ENCODE measurements at places on chromosomes 11 and 22.

GRCh38 chr11:57205041-57205641, 23.4 kb downstream of the LRRC55 start:
- no peak for DNase-seq

GRCh38 chr11:115709297-115709696, 205.1 kb upstream of the CADM1 start:
- DNase-seq = no peak

DNA sequence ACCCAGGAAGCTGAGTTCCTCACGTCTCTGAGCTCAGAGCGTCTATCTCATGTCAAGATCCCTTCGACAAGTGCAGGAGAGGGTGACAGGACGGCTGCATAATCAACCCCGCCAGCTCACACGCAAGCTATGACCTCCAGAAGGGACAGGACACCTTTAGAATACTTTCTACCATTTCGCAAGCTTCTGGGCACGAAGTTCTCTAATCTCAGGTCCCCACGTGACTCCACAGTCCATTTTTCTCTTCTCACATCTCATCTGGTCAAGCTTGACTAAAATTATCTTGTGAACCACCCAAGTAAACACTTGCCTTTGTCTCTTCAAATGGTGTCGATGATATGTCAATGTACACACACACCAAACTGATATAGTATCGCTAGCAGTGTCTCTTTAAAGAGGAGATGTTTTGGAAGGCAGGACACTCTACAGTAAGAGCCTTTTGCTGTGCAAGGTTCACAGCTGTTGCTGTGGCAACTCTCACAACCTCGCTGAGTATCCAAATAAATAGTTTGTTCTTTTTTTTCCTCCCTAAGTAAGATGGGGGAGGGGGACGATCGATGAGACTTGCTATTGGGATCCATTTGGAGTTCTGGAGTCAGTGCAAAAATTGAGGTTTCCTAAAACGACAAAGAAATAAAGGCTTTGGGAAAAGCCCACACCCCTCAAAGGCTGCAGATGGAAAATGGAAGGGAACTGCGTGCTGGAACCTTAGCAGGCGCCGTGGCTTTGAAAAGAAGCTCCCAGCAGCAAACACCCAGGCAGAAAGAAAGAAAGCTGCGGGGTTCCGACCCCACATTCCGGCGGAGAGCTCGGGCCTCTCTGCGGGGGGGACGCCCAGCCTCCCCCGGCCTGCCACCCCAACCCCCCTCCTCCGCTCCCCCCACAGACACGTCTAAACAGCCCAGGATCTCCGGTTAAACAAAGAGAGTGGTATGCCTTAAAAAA, 215.4 kb upstream of the UBASH3B start:
- peak; percentile 10 for DNase-seq

GRCh38 chr11:57598831-57599155, 1.3 kb downstream of the SERPING1 start:
- no peak for DNase-seq

GRCh38 chr11:112499153-112499880, 238.7 kb upstream of the PLET1 start:
- no peak for DNase-seq

DNA sequence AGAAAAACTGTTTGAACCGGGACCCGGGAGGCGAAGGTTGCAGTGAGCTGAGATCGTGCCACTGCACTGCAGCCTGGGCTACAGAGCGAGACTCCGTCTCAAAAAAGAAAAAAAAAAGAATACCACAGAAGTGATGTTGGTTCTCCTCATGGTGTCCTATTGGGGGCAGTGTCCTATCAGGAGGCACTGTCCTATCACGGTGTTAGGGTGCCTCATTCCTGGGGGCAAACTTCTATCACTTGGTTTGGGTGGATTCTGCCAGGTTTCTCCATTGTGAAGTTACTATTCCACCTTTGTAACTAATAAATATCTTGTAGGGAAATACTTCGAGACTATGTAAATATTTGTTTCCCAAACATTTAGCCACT, 19.6 kb downstream of the PRR14L start:
- no peak for DNase-seq

DNA sequence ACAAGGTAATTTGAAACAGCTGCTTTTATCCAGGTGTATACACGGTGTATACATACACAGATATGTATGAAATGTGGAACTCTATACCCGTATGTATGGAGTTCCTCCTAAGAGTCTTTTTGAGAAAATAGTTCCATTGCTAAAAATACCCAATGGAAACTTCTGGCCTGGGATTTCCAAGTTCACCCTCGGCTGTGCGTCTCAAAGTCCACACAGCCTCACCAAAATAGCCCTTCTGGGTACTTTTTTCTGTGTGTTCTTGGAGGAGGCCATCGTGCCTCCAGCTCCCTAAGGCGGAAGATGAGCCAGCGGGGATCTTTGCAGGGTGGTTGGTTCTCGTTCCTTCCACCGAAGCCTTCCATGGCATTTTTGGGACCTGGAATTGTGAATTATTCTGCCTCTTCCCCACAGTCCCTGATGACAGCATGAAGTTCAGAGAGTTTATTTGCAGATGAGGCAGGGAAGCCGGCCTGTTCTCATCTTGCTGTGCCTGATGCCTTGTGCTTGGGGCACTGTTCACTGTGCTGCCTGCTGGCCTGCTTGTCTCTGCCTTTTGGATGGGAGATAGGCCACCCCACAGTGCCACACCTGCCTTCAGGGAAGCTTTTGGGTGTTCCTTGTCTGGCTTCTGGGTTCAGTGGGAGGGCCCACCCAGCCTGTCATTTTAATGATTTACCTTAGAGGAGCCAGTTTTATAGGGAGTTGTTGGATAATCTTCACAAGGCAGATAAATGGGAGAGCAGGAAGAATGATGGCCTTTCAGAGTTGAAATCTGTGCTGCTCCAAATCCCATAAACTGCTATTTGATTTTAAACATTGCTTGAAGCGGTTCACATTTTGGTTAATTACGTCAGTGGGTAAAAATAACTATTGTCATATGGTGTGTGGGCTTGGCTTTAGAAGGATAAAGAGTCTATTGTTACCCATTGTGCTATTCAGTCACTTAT, 112.7 kb upstream of the OR4B1 start:
- DNase-seq = no peak

GRCh38 chr11:99513368-99513767, 492.6 kb downstream of the CNTN5 start:
- DNase-seq = no peak

DNA sequence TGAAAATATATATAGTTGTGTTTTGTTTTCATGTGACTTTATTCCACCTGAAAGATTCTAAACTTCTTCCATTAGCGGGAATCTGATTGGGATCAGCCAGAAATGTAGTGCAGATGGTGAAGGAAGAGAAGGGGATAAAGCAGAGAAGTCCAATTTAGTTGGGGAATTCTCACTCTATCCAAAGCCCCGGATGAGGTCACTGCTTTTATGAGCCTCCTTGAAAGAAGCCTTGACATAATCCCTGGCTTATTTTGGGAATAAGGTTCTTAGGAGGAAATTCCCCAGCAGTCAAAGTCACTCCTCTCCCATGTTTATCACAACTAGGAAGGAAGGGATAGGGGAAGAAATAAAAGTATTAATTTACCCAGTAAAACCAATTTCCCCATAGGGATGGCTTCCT, 41.1 kb downstream of the OSBP start:
- no peak for DNase-seq

- DNase-seq = no peak
These were observed 13.5 kb downstream of the PHRF1 start for GRCh38 chr11:589798-590197.

GRCh38 chr11:69468911-69469885, 12.3 kb upstream of the LINC01488 start:
- no peak for DNase-seq

DNA sequence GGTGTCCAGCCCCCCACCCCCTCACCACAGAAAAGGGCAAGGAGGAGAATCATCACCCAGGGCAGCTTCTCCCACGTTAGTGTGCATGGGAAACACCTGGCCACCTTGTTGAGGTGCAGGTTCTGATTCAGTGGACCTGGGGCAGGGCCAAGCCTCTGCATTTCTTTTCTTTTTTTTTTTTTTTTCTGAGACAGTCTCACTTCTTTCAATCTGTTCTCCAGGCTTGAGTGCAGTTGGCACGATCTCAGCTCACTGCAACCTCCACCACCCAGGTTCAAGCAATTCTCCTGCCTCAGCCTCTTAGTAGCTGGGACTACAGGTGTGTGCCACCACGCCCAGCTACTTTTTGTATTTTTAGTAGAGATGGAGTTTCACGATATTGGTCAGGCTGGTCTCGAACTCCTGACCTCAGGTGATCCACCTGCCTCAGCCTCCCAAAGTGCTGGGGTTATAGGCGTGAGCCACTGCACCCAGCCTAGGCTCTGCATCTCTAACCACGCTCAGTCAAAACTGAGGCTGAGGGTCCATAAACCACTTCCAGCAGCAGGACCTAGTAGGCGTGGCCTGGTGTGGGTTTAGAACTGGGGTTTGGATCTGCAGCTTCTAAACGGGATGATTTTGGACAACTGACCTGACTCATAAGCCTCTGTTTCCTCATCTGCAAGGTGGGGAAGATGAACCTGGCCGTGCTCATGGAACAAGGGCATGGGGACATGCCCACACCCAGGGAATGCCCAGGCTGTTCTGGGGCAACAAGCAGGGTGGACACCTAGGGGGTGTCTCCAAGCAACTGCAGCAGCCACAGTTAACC, 734 bp downstream of the ZP1 start:
- DNase-seq = no peak

GRCh38 chr11:100576718-100577021, 110.4 kb upstream of the ARHGAP42 start:
- no peak for DNase-seq

- DNase-seq = no peak
These were observed 86.6 kb downstream of the RTL6 start for GRCh38 chr22:44411226-44412135.

DNA sequence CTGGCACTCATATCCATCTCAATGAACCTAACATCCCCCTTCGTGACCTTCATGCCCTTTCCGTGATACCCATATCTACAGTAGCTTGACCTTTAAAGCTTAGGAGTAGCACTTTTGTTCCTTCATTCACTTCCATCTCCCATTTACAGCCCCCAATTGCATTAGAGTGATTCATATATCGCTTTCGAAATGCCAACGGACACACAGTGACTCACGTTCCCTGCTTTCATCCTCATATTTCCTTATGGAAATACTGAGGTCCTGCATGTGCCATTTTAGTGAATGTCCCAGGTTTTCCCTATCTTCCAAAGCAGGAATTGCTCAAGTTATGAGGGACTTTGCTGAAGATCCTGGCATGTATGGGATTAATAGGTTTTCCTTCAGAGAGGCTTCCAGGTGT, 44.3 kb upstream of the CEP126 start:
- no peak for DNase-seq

GRCh38 chr22:18022876-18023275, 1.5 kb downstream of the MICAL3 start:
- no peak for DNase-seq

- no peak for DNase-seq
These were observed 7.3 kb downstream of the RHOG start for GRCh38 chr11:3833449-3833848.

DNA sequence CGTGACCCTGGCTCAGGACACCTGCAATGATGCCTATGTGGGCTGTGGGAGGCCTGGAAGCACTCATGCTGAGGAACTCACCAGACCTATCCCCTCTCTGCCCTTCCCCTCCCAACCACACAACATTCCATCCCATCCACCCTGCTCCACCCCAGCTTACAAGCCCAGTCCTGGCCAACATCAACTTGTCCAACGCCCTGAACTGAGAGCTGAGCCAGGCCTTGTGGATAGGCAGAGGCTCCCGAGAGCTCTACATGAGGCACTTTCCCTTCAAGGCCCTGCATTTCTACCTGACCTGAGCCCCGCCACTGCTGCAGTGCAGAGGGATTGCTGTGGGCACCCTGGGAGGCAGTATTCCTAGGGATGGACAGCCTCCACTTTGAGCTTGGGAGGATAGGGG, 112.4 kb downstream of the PDE2A start:
- no peak for DNase-seq

- no peak for DNase-seq
These were observed 11.3 kb upstream of the RHOD start for GRCh38 chr11:67045314-67045713.

GRCh38 chr11:66868726-66869566, 12.1 kb downstream of the LRFN4 start:
- DNase-seq = peak; percentile 100

DNA sequence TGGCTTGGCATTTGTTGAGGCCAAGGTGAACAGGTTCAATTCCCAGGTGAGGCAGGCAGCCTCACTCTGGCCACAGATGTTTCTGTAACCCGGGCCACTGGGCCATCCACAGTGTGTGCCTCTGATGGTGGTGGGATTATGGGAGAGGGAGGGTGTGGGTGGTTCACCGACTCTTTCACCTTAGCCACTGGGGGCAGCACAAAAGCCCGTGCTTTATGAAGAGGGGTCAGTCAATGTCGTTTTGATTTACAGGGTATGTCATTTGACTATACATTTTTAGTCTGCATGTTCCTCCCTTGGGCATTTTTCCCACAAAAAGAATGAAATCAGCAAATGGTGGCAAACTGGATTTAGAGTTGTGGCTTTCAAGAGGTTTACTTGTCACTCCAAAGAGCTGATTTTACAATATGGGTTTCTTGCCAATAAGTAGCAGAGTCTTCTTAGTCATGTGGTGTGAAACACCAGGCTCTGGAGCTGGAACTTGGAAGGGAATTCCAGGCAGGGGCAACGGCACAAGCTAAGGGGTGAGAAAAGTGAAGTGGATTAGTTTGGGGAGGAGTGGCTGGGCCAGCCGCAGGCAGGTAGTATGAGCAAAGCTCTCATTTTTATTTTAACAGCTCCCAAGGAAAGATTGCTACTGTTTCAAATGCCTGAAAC, 217.8 kb upstream of the ZBED5 start:
- no peak for DNase-seq

GRCh38 chr11:67299471-67300191, 3.7 kb upstream of the SSH3 start:
- DNase-seq = no peak

- DNase-seq = no peak
These were observed 171.1 kb downstream of the GRIA4 start for GRCh38 chr11:105780781-105781525.

- no peak for DNase-seq
These were observed 37.2 kb downstream of the TECTA start for GRCh38 chr11:121138259-121138658.

- peak; percentile 60 for DNase-seq
These were observed 2.8 kb upstream of the LIF start for GRCh38 chr22:30249049-30250038.

DNA sequence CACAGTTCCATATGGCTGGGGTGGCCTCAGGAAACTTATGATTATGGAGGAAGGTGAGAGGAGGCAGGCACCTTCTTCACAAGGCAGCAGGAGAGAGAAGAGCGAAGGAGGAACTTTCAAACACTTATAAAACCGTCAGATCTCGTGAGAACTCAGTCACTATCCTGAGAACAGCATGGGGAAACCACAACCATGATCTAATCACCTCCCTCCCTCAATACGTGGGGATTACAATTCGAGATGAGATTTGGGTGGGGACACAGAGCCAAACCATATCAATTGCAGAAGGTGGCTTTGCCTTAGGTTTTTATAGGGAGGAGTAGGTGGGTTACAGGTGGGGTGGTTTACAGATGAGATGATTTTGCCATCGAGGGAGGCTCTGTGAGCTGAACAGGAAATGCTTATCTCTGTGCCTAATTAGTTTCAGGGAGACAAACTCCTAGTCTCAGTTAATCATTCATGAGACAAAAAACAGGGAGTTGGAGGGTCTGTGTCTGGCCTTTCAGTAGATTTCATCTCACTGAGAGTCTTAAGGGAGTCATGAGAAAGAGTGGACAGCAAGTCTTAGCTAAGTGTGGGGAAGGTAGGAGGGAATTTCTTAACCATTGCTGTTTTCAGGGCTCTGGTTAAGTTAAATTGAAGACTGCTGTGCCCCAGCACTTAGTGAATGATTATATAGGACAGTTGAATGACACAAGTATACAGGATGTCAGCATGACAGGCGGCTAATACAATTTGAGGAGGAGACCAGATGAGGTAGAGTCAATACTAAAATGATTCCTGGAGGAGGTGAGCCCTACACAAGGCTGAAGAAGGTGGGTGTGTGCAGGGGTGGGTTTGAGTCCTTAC, 47.7 kb downstream of the CWC15 start:
- no peak for DNase-seq
